Neural crest cell (in vitro differentiated cells): ENCODE measurements at places on chromosomes 6 and 20. TPM values are rescaled to one million over a fixed set of nuclear protein-coding genes. Genes with fewer than 3 reads are reported as not detected.

The EFCAB8 gene
- total RNA-seq, result 0.26 TPM in 1 of 2 replicates, not detected in the other

The TDP2 gene
- total RNA-seq, result 44.6 and 44.9 TPM in 2 replicates

The CLPSL2 gene
- not detected in 2 replicates for total RNA-seq

The PSMB9 gene
- not detected in 2 replicates for total RNA-seq

The ZNF184 gene
- total RNA-seq, result 15.7 and 16.7 TPM in 2 replicates

The CLPSL1 gene
- total RNA-seq, result not detected in 2 replicates

The EPPIN gene
- not detected in 2 replicates for total RNA-seq

The MYO6 gene
- total RNA-seq, result 24.5 and 25.7 TPM in 2 replicates

The RBL1 gene
- 25.6 and 27.2 TPM in 2 replicates for total RNA-seq

- DNase-seq, result no peak
Measured at GRCh38 chr6:6686176-6686575, 97.7 kb downstream of the LY86 start.

- no peak for DNase-seq
Measured at GRCh38 chr6:108661430-108661829, 100.7 kb downstream of the FOXO3 start.

- DNase-seq, result no peak
Measured at GRCh38 chr20:50136822-50137599, 16.5 kb downstream of the PEDS1 start.

- no peak for DNase-seq
Measured at GRCh38 chr6:98458708-98459107, 375.7 kb upstream of the POU3F2 start.

- no peak for DNase-seq
Measured at GRCh38 chr20:50379049-50379990, 130.9 kb upstream of the PTPN1 start.

DNA sequence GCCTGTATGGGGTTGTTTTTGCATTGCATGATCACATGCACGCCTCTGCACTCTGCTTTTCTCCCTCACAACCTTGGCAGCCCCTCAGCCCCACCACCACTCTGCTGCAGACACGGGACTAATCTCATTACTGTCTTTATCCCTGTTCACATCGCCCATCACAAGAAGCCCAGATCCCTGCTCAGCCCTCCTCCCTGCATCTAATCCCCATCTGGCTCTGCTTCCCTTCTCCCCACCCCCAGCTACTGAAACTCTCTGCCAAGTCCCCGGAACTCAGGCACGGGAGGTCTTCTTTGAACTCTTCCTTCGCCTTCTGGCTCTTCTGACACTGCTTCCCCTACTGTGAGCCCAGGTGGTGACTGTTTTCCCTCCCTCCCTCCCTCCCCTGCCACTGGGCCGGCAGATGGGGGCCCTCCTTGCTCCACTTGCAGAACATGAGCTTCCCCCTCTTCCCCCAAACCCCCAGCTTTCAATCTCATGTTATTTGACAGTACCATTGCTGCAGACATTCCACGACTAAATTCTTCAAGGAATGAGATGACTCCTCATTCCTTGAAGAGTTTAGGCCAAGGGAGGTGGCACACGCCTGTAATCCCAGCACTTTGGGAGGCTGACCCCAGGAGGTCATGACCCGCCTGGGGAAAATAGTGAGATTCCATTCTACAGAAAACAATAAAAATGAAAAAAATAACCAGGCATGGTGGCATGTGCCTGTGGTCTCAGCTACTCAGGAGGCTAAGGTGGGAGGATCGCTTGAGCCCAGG, 21.9 kb upstream of the TULP1 start:
- DNase-seq, result no peak

DNA sequence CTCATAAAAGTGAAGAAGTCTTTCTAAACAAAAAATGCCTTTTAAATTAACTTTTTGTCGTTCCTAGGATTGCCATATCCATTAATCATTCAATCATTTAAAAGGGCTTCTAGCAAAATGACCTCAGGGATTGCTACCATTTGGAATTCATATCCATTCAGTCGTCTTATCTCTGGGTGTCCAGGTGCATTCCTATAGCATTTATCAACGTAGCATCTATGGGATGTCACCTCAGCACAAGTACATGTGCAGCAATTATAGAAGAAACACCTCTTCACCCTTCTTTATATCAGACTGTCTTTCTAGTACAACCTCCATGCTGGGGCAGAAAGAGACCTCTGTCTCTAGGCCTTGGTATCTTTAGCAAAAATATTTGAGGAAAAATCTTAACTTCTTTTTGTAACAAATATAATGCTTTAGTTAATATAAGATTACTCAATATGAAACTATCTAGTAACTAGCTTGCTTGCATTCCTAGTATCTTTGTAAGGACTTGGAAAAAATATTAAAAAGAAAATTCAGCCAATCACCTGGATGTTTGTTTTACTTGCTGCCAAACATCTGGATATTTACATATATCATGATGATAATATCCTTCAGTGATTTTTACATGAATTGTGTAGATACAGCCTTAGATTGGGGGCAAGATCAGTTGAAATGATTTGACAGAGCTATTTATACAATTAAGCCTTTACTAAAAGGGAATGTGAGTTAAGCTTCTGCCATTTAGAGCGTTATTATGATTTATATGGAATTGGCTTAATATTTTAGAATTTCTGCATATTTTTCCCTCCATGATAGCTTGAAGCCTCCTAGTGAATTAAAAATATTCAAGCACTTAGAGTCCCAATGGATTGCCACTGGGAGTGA, 356.8 kb downstream of the HDGFL1 start:
- DNase-seq, result no peak

DNA sequence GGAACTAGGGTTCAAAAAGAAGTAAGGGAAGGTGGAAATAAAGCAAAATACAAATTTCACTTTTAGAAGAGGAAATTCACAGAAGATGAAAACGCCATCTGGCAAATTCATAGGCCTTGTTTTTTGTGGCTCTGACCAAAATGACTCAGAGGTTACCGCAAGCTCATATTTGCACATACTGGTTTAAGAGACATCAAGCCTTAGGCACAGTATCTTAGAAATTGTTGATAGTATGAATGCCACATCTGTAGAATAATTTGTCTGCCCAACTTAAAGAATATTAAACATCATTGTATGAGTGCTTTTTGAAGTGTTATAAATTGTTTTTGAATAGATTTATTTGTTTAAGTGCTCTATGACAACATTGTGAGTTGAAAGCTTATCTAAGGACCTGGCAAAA, 10.6 kb downstream of the TAAR1 start:
- no peak for DNase-seq

- no peak for DNase-seq
Measured at GRCh38 chr20:50645253-50646068, 45.9 kb downstream of the RIPOR3 start.

DNA sequence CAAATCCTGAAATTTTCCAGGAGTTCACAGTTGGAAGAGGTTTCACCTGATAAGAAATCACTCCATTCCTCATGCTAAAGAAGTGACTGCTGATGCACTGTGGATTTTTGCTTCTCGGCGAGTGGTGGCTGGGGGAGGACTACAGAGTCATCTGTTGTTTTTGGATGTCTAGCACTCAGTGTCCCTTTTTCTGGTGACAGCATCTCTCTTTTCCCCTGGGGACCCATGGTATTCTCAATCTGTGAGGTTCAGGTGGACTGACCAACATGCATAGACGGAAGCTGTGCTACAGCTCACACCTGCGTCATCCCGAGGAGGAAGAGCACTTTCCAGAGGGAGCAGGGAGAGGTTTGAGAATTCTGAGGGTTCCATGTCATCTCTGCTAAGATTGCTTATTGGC, 42.7 kb upstream of the ZNF831 start:
- no peak for DNase-seq

DNA sequence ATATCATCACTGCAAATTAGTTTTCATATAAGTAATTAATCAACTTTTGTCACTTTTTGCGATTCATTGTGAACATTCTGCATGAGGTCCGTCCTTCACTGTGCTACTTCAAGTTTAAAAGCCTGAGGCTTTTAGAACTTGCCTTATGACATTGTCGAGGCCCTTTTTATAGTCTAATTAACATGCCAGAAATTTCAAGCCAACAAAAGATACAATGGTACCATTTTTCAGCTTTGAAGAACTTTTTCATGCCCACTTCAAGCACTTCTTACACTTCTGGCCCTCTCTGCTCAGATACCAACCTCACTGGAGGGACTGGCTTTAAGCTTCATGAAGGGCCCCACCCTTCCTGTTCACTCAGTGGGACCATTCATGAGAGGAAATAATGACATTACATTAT, 323.1 kb downstream of the TPBG start:
- DNase-seq, result no peak

GRCh38 chr6:68760941-68761676, 126.0 kb downstream of the ADGRB3 start:
- no peak for DNase-seq
